Stimulated activated CD4-positive, alpha-beta T cell treated with anti-CD3 and anti-CD28 coated beads, Interleukin-4, amount 100 ng/mL, for 4 hours (primary cell): ENCODE measurements at places on chromosomes 2 and 18.

DNA sequence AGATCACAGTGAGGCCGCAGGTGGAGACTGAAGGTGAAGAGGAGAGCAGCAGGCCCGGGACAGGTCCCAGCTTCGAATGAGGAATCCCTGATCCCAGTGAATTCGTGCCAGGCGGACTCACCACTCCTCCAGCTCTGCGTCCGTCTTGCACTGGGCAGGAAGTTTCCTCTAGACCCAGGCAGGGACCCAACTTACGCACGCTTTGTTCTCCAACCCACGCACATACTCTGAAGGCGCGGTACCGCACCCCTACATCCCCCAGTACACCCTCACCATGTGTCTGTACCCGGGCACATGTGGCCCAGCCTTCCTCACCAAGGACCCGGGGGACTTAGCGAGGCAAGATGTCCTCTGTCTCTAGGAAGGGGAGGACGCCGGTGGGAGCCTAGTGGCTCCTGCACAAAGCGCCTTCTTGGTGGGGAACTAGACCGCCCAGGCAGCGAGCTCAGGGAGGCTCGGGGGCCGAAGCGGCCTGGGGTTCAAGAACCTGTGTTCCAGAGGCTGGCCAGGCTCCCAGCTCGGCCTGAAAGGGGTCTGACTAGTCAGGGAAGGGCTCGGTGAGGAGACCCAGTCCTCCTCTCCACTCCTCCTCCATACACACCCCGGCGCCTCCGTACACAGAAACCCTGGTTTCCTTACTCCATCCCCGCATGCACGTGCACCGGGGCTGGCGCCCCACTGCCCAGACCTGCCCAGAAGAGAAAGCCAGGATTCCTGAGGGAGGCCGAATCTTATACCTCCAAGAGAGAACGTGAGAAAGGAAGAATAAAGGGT lies 38.3 kb upstream of the ATP6V1B1 start:
- DNase-seq = no peak

GRCh38 chr2:84991404-84992160 lies 20.6 kb downstream of the KCMF1 start:
- DNase-seq = no peak

DNA sequence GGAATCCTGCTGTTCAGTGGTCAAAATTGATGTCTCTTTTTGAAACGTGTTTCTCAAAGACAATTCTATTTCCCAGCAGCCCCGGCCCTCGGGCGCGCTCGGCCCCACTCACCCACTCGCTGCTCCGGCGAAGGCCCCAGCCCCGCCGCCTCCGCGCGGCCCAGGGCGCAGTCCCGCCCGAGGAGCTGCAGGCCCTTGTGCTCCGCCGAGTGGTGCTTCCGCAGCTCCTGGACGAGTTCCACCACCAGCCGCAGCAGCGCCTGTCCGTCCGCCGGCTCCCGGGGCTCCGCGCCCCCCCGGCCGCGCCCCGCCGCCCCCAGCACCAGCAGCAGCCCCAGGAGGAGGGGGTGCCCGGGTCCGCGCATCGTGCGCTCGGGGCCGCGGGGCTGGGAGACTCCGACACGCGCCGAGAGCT lies 413 bp downstream of the ALKAL2 start:
- DNase-seq = no peak

GRCh38 chr2:102142829-102143449 lies 393 bp downstream of the IL1R1 start:
- no peak for DNase-seq

DNA sequence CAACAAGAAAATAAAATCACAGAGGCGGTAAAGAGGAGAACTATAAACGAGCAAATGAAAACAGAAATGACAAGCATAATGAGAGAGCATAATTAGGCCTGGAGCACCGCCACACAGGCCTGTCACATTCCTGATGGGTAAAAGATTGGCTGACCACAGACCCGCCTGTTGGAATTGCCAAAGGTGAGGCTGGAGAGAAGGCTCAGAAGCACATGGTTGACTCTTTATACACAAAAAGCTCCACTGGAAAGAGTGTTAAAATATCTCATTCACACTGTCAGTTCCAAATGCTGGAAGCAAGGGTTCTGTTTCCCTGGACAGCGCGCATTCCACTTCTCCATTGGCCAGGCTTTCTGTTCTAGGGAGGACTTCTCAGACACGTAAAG lies 5.9 kb upstream of the LGALSL start:
- no peak for DNase-seq

GRCh38 chr2:198347946-198348345 lies 543.6 kb downstream of the PLCL1 start:
- DNase-seq = no peak

DNA sequence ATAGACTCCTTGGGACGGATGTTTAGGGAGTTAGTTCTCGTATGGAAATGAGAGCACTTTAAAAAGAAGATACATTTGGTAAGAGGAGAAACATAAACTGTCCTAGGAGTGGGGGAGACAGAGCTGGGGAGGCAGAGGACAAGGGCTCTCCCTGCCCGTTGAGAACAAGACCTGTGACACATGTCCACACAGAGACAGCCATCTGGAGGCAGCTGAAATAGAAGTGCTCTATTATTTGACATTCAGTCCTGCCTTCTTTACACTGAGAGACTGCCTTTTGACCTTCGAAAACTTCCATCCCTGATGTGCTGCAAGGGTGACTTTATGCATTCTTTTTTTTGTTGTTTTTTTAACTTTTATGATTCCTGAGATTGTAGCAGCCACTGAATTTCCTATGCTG lies 150.1 kb downstream of the UXS1 start:
- DNase-seq = no peak

DNA sequence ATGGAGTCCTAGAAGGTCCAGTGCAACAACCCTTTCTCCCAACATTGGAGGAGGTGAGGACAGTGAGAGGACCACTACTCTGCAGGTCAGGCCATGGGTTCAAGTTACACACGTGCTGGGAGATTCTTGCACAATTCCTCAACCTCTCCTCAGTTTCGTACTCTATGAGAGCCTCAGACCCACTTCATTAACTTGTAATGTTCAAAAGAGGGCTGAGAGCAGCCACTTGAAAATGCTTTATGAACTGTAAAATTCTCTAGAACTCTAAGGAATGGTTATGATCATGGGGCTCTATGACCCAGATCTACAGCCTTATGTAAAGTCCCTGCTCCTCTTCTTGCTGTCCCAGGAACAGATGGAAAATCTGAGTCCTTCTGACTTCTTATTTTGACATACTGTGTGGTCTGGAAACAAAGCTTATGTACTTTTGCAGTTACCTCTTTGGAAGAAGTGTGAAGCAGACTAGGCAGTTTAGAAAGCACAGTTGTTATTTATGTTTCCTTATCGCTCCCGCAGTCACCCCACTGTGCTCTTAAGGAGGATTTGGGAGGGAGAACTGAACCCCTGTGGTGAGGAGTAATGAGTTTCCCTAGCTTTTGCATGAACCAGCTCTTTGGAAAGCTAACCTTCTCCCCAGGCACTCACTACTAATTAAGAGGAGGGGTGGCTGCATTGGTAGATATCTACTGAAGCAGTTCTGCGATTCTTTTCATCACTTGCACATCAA lies 296.6 kb downstream of the LRRTM1 start:
- no peak for DNase-seq

- no peak for DNase-seq
These were observed 27.0 kb upstream of the TWIST2 start for GRCh38 chr2:238820916-238821315.

DNA sequence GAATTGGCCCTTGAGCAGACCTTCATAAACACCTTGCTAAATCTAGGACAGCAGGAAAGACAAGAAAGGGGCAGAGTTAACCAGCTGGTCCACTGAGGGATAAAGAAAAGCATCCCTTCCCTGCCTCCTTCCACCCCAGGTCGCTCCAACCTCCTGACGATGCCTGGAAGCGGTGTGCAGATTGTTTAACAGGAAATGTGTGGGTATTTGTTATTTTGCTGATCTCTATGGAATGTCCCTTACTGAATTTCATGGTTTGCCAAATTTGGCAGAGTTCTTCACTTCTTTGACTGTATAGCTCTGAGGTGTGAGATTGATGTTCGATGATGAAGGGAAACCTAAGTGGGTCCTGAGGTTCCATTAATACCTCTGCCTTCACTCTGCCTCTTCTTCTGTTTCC lies 72.9 kb downstream of the MAP3K20 start:
- no peak for DNase-seq

GRCh38 chr2:88517759-88518201 lies 65.3 kb upstream of the FOXI3 start:
- no peak for DNase-seq

DNA sequence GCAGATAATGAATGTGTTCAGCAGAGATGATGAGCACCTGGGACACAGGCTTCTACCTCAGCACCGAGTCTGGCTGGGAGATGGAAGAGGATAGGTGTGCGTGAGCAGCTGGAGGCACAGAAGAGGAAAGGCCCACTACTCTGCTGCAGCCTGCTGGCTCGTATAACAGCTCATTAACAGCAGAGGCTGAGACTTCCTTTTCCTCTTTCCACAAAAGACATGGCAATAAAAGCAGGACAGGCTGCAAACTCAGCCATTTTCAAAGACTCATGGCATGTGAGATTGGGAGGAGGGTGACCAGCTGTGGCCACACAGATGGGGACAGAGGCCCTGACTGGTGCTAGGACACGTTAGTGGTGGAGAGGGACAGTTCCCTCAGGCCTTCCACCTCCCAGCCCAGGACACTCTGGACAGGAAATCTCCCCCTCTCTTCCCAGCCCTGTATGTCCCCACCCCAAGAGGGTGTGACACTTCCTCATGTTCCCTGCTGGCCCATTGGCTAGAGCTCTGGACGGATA lies 60.3 kb downstream of the CACNB4 start:
- DNase-seq = no peak

GRCh38 chr2:168607992-168608391 lies 151.9 kb downstream of the CERS6 start:
- no peak for DNase-seq

- no peak for DNase-seq
These were observed 23.9 kb upstream of the GNAL start for GRCh38 chr18:11665146-11665545.

DNA sequence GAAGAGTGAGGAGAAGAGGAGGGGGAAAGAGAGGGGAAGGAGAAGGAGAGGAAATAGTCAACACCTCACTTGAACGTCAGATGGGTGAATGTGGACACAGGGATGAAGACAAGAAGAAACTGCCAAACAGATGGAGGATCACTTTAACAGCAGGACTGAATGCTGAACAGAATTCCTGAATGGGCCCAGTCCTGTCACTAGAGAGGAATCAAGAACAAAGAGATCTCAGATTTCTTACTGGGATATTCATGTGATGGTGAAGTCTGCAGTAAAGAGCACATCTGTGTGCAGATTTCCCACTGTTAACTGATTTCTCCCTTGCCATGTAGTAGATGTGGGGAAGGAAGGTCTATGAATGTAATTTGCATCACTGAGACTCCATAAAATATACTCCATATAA lies 135.4 kb downstream of the L3MBTL4 start:
- DNase-seq = no peak
